Effector CD8-positive, alpha-beta T cell (primary cell): ENCODE measurements at places on chromosomes 16 and 17.

DNA sequence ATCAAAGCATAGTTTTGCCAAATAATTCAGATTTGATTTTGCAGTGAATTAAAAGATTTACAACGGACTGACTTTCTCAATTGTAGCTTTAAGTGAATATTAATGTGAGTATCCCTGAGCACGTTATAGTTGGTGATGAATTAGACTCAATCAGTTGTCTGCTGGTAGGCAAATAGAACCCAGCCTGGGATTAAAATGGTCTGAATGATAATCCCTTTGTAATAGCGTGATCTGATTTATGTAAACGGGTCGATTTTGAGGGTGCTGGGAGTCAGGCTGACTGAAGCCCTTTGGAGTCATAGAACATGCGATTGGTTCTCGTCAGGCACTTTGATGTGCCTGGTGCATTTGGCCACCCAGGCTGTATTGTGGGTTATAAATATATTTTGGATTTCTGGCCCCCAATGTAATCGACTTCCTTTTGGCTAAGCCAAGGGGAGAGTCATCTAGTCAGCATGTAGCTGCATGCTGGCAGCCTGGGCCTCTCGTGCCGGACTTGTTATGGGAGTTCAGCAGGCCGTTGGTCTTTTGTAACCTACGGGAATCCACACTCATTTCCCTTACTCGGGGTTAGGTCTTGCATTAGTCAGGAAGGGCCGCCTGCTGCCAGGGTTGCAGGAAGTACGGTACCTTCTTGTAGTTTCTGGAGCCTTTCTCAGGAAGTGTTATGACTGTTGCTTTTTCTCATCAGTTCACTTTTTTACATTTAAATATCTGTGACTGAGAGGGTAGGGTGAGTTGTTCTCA, 5.4 kb downstream of the PGS1 start:
- no peak for DNase-seq

DNA sequence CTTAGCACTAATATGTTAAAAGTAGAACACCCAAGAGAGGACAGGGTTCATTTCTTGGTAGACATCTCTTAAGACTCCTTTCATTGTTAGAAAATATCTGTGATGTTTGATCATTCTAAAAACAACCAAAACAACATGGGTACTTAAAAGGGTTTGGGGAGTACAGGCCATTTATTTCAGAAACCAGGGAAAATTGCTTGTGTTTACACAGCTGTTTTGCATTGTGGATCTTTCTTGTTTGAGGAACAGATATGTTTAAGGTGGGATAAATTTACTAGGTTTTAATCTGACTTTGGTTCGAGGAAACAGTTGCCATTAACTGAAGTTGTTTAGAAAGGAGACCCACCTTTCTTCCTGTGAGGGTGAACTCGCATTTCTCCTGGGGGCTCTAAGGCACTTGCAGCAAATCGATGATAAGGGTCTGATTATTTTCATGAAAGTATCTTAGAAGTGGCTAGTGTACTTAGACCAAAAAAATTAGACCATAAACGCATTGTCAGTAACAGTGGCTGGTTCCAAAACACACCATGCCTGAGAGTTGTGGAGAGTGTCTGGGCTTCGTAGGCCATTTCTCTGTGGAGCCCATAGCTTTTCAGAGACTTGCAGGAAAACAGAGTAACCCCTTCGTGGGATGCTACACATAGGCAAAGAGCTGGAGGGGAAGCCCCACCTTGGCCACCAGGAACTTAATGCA, 17.6 kb downstream of the CLUAP1 start:
- no peak for DNase-seq

- DNase-seq, result no peak
These were observed 55.3 kb downstream of the SKAP1 start for GRCh38 chr17:48374650-48375230.

DNA sequence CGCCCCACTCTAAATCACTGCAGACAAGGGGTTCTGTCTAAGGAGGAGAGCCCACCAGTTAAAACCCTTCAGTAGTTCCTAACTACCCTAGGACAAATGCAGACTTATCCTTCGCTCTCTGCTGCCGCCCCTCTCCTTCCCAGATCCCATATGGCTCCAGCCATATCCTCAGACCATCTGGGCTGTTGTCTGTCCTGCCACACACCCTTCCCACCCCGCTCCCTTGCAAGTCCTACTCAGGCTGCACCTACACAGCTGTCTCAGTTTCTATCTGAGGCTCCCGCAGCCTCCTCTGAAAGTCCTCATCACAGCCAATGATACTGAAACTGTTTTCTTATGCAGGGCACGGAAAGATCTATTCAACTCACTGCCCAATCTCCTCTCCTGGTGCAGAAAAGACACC, 720 bp upstream of the BCKDK start:
- no peak for DNase-seq

GRCh38 chr16:51875834-51876600, 670.9 kb downstream of the TOX3 start:
- no peak for DNase-seq

DNA sequence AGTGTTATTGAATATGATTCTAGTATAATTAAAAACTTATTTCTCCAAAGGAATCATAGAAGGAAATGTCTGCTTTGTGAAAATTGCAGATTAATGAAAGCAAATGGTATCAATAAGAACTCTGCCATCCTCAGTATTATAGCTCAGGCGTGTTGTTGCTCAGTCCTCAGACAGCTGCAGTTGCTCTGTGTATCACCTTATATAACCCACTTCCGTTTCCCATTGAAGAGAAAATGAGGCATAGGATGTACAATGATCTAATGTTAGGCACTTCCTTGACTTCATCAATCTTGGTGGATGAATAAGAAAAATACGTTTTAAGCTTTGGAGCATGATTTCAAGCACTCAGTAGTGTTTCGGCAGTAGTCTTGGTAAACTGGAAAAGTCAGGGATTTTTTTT, 14.1 kb downstream of the MFSD11 start:
- no peak for DNase-seq

DNA sequence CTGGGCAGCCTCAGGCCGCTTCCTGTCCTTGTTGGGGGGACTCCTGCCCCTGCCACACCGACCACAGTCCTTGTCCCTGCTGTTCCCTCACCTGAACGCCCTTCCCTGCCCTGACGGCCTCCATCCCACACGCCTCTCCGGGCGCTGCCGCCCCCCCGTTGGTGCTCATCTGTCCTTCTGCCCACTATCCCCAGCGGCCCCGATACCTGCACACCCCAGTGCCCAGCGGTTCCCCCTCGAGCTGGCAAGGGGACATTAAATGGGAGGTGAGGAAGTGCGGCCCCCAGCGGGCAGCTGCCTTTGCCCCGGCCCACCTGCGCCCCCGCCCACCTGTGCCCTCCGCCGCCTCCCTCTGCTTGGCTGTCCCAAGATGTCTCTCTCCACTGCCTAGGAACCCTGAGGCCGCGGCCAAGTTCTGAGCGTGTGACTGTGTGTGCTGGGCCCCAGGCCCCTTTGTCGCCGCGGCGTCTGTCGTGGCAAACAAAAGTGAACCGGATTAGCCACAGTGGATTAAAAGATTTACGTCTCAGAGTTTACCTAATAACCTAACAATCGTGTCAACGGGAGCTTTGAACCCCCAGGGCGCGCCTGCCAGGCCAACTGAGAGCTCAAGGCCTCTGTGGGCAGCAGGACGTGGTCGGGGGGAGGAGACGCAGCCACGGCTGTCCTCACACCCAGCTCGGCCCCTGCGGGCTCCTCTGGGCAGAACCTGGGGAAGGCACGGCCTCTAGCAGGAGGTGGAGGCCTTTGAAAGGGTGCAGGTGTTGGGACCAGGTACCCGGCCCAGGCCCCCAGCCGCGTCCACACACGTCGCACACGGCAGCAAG, 7.6 kb upstream of the AXIN1 start:
- no peak for DNase-seq

DNA sequence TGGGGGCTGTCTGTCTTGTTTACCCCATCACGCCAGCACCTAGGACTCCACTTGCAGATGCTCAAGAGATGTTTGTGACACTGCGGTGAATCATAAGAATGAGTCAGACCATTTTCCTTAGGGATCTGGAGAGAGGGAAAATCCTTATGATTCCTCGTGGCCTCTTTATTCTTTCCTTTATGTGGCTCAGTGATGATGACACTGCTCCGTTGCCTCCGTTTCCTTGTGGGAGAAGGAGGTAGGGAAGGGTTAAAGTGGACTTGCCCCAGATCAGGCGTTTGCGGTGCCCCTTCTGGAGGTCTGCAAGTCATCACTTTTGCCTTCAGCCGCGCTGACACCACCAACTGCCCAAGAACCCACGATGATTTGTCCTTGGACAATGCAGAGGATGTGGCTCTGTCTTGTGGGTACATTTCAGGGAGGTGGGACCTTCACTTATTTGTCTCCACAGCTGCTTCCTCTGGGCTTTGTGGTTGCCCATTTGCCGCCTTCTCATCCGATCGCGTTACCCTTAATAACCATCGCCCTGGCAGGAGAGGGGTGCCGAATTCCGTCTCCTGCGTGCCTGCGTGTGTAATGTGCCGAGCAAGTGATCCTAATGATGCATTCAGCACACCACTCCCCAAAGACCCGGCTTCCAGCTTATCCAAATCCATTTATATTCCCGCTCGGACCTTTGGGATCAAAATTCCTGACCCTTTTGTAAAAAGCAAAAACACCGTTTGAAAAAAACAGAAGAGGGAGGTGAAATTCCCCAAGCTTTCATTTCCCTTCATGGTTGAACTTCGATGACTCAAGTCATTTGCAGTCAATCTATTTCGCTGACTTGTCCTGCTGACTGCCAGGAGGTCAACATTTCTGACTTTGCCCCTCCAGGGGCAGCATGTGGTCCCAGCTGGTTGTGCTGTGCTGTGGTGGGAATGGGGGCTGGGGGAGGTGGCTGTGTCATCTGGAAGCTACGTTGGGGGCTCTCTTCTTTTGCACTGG, 87.2 kb upstream of the IRX3 start:
- no peak for DNase-seq

GRCh38 chr16:4767872-4768548, 1.0 kb upstream of the ZNF500 start:
- no peak for DNase-seq

GRCh38 chr17:17242246-17242645, 5.3 kb upstream of the FLCN start:
- no peak for DNase-seq

DNA sequence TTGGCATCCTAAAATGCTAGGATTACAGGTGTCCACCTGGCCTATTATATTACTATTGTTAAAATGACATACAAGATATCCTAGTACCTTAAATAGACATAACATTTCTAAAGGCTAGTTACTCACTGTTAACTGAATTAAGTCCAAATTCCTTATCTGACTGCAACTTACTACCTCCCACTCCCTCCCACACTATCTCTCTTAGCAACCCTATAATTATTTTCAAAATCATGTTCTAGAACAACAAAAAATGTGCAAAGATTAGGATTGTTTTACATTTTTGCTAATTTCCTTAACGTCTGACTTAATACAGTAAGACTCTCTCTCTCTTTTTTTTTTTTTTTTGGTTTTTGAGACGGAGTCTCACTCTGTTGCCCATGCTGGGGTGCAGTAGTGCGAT, 2.2 kb upstream of the ATF7IP2 start:
- DNase-seq, result no peak

DNA sequence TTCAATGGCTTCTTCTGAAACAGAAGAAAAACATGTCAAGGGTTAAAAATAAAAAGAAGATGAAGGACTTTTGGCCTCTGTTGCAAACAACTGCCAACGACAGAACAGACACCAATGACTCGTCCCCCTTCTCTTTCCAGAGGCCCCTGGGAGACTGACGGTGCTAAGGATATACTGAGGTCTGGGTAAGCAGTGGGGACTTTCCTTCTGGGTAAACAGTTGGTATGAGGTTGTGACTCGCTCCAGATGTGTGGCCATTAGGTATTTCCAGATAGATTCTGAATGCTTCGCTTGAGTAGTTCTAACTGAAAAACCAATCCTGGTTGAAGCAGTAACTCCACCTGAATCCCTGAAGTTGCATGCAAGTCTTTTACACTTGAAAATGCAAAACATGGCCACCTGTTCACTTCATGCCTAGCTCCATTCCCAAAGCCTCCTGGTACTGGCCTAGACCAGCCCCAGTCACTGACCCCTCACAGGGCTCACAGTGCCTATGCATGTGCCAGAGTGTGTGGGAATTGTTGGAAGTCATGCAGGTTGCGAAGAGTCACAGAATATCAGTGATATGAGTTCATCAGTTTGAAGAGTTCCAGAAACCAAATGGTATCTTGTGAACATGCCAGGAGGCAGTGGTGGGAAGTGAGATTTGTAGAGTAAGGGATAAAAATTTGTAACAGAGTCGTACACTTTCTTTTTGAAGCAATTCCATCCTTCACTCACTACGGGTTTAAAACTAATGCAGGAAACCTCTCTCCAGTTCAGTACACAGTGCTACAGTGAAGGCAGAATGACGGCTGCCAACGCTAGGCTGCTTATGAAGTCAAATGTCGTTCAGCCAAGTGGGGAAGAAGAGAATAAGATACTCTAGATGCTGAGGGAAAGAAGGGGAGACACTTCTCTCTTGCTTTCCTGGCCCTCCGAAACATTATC, 217.8 kb downstream of the ZFHX3 start:
- DNase-seq, result no peak
